Naive thymus-derived CD8-positive, alpha-beta T cell (primary cell): ENCODE measurements at places on chromosomes 6 and 20. TPM values are rescaled to one million over a fixed set of nuclear protein-coding genes. Genes with fewer than 3 reads are reported as not detected.

GRCh38 chr6:131740161-131740560 is 29.3 kb upstream of the CTAGE9 start:
- no peak overlapping the region for H3K4me3 ChIP-seq
- H3K27ac ChIP-seq, result no peak overlapping the region
- H3K4me1 ChIP-seq, result no peaks in the 10 kb centered on the region
- peaks cover 4% of the 10 kb centered on the region for H3K36me3 ChIP-seq

- no peak for DNase-seq
- H3K27ac ChIP-seq, result no peak overlapping the region
Observed at GRCh38 chr6:157024745-157025144, 247.6 kb downstream of the ARID1B start.

GRCh38 chr6:203661-204060 is 88.6 kb upstream of the DUSP22 start:
- no peak overlapping the region for H3K27ac ChIP-seq
- H3K27me3 ChIP-seq, result no peaks in the 10 kb centered on the region
- no peaks in the 10 kb centered on the region for H3K36me3 ChIP-seq
- no peak overlapping the region for H3K4me3 ChIP-seq
- H3K4me1 ChIP-seq, result peaks cover 2% of the 10 kb centered on the region

DNA sequence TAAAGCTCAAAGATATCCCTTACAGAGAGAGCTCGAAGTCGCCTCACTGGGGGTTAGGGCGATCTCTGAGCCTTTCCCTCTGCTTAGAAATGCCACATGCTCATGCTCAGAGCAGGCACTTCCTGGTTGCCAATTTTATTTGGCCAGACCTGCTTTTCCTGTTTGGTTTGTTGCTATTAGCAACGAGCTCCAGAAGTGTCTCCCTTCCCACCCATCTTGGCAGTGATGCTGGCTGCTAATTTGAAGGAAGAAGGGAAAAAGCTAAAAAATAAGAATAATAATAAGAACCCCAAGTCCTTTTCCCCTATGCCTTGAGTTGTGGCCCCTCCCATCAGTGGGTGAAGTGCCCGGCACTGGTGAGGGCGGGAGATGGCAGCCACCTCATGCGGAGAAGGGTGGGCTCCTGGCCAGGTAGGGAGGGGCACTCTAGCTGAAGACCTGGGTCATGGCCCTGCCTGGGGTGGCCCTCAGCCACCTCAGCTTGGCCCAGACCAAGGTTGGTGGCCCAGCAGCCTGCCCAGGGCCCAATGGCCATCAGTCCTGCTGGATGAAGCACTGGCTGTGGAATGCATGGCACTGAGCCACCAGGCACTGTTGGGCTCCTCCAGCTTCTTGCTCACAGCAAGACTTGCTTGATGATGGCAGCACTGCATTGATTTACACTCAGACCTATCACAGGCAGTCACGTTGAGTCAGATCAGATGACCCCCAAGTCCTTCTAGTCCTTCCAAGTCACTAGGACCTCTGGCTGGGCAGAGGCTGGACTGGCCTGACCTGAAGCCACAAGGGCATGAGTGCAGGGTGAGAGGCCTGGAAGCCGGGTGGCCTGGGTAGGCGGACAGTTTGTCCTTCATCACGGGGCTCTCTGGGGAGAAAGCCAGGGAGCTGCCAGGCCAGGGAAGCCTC is 79.0 kb downstream of the SYNJ2 start:
- peaks cover 26% of the 10 kb centered on the region for H3K4me1 ChIP-seq
- H3K27ac ChIP-seq, result no peak overlapping the region
- H3K27me3 ChIP-seq, result no peaks in the 10 kb centered on the region
- peak overlapping the region; percentile 30 for H3K4me3 ChIP-seq
- no peaks in the 10 kb centered on the region for H3K36me3 ChIP-seq
- DNase-seq, result peak; percentile 6

GRCh38 chr6:130982941-130983456 is 80.0 kb downstream of the EPB41L2 start:
- H3K4me3 ChIP-seq, result no peak overlapping the region
- peaks cover 9% of the 10 kb centered on the region for H3K4me1 ChIP-seq
- H3K27ac ChIP-seq, result no peak overlapping the region
- H3K36me3 ChIP-seq, result peaks cover 23% of the 10 kb centered on the region
- H3K27me3 ChIP-seq, result peaks cover 1% of the 10 kb centered on the region

- no peaks in the 10 kb centered on the region for H3K27me3 ChIP-seq
- peaks cover 98% of the 10 kb centered on the region for H3K36me3 ChIP-seq
- DNase-seq, result no peak
- peak overlapping the region; percentile 59 for H3K27ac ChIP-seq
Observed at GRCh38 chr6:137877113-137877512, 10.1 kb downstream of the TNFAIP3 start.

DNA sequence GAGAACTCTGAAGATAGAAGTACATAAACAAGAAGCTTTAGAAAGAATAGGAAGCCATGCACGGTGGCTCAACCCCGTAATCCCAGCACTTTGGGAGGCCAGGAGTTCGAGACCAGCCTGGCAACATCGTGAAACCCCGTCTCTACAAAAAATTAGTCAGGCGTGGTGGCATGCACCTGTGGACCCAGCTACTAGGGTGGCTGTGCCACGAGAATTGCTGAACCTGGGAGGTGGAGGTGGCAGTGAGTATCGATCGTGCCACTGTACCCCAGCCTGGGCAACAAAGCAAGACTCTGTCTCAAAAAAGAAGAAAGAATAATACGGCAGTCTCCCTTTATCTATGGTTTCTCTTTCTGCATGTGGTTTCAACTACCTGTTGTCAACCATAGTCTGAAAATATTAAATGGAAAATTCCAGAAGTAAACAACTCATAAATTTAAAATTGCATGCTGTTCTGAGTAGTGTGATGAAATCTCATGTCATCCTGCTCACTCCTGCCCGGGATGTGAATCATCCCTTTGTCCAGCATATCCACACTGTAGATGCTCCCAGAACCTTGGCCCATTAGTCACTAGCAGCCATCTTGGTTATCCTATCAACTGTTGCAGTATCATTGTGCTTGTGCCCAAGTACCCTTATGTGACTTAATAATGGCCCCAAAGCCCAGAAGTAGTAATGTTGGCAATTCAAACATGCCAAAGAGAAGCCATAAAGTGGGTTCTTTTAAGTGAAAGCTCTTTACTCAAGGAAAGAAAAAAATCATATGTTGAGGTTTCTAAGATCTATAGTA is 22.1 kb downstream of the DEK start:
- peaks cover 37% of the 10 kb centered on the region for H3K4me1 ChIP-seq
- H3K27ac ChIP-seq, result peak overlapping the region; percentile 77
- no peak overlapping the region for H3K4me3 ChIP-seq
- DNase-seq, result no peak
- peaks cover 79% of the 10 kb centered on the region for H3K36me3 ChIP-seq

- H3K27me3 ChIP-seq, result peaks cover 2% of the 10 kb centered on the region
- peaks cover 7% of the 10 kb centered on the region for H3K36me3 ChIP-seq
- H3K4me3 ChIP-seq, result no peak overlapping the region
- H3K4me1 ChIP-seq, result no peaks in the 10 kb centered on the region
- H3K27ac ChIP-seq, result no peak overlapping the region
Observed at GRCh38 chr6:156659822-156660198, 117.4 kb upstream of the ARID1B start.

DNA sequence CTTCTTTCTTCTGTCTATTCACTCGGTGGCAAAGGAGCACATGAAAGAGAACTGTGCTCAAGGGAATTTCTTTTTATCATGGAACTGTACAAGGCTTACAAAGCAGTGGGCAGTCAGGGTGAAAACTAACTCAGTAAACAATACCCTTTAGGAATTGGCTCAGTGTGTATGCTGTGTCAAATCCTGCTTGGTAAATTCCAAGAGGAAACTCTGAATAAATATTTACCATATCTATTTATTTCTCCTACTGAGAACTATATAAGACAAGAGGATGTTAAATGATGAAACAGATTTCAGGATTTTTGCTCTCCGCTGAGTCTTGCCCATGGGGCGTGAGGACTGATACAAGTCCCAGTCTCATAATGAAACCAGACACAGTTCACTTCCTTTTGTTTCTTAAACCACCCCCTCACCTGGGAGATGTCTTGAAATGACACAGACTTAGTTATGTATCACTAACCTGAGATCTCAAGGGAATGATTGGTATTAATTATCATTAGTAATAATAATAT is 188.8 kb downstream of the BACH2 start:
- H3K27me3 ChIP-seq, result no peaks in the 10 kb centered on the region
- peaks cover 9% of the 10 kb centered on the region for H3K36me3 ChIP-seq

DNA sequence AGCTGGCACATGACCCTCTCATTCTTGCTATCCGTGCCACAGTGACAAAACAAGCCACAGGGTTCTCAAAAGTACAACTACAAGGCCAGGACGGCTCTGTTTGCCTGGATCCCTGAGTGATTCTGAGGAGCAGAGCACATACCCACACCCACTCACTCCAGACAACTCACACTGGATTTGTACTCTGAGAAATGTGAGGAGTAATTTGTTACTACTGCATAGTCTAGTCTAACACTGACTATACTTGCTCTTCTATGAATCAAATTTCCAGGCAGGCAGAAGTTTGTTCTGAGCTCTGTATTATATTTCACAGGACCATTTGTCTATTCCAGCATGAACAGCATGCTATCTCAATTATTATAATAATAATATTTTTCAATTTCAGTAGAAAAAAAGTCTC is 26.7 kb upstream of the SPTLC3 start:
- H3K36me3 ChIP-seq, result no peaks in the 10 kb centered on the region
- H3K4me3 ChIP-seq, result no peak overlapping the region
- no peak overlapping the region for H3K27ac ChIP-seq
- peaks cover 6% of the 10 kb centered on the region for H3K27me3 ChIP-seq

- H3K27me3 ChIP-seq, result peaks cover 8% of the 10 kb centered on the region
- DNase-seq, result no peak
- H3K36me3 ChIP-seq, result no peaks in the 10 kb centered on the region
- H3K27ac ChIP-seq, result no peak overlapping the region
- no peak overlapping the region for H3K4me3 ChIP-seq
- no peaks in the 10 kb centered on the region for H3K4me1 ChIP-seq
Observed at GRCh38 chr6:35160642-35161041, 19.5 kb upstream of the TCP11 start.

Gene BPIFB4
- not detected for polyA plus RNA-seq

Gene RIPK1
- 9.5 TPM for polyA plus RNA-seq

Gene GRM4
- polyA plus RNA-seq, result not detected

Gene SOX4
- 1.3 TPM for polyA plus RNA-seq
